ENCODE measurements at places on chromosomes 11 and 22.

DNA sequence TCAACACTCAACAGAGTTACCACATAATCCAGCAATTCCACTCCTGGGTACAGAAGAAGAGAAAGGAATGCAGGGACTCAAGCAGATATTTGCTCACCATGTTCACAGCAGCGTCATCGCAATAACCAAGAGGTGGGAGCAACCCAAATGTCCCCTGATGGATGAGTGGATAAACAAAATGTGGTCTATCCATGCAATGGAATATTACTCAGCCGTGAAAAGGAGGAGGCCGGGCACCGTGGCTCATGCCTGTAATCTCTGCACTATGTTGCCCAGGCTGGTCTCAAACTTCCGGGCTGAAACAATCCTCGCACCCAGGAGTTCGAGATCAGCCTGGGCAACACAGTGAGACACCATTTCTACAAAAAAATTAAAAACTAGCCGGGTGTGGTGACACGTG is 131.7 kb downstream of the CTTN start:
- no peak for DNase-seq

DNA sequence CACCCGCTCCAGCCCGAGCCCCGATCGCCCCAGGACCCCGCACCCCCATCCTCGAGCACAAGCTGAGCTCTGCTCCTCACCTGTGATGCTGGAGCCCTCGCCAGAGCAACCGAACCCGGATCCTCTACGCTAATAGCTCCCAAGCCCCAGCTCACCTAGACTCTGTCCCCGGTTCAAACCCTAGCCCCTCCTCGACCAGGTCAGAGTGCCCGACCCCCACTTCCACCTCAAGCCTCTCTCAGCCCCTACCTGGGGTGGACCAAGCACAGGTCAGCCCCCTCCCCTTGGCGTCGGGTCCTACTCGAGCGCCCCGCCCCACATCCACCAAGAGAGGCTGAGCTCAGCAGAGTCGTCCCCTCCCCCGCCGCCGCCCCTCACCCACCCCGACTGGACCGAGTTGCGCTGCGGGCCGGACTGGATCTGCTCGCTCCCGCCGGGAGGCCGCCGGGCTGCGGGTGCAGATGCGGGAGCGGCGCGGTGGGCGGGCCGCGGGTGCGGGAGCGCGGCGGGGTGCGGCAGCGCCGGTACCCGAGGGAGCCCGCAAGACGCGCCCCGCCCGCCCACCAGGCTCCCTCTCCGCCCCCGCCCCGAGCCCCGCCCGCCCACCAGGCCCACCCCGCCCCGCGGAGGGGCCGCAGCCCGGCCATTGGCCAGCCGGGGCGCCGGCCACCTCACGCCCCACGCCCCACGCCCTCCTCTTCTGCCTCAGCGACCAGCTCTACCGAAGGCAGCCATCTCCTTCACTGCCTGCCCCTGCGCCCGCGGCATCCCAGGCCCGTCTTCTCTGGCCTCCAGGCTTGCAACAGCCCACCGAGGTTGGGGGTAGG is 577 bp upstream of the DKK3 start:
- peak; percentile 68 for DNase-seq

DNA sequence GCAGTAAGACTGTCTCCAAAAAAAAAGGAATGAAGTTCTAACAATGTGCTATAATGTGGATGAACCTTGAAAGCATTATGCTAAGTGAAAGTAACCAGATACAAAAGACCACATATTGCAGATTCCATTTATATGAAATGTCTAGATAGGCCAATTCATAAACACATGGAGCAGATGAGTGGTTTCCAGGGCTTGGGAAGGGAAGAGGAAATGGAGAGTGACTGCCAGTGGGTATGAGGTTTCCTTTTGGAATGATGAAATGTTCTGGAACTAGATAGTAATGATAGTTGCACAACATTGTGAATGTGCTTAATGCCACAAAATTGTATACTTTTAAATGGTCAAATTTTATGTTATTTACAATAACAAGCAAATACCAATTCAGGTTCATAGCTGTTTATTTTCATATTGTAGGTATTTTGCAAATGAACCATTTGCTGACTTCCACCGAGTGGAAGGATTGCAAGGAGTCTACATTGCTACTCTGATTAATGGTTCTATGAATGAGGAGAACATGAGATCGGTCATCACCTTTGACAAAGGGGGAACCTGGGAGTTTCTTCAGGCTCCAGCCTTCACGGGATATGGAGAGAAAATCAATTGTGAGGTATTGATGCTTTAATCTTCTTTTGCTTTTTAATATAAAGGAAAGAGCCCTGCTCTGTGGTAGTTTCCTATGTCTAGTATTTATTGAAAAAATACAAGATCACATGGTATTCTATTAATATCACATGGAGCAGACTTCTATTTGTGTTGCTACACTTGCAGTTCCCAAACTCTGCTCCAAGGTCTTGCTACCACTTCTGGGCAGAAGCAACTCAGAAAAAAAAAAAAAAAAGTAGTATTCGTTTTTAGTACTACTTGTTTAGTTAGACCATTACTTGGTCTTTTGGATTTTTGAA is 67.7 kb upstream of the SORL1-AS1 start:
- peak; percentile 84 for DNase-seq

DNA sequence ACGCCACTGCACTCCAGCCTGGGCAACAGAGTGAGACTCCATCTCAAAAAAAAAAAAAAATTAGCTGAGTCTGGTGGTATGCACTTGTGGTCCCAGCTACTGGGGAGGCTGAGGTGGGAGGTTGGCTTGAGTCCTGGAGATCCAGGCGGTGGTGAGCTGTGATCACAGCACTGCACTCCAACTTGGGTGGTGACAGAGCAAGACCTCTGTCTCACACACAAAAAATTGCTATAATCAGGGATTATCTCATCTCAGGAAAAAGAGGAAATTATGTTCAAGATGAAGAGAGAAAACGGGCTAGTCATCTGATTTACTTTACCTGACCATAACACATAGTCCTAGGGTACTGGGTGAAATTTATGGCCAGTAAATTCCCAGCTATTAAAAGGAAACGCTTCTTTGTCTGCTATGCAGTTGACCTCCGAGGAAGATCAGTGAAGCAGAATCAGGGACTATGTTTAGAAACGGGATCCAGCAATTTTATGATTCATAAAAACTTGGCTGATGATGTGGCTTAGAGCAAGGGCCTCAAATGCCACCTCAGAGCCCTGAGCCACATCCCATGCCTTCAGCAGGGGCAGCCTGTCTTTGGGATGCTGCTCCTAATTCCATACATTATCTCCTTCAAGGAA is 386.2 kb downstream of the NTM start:
- peak; percentile 74 for DNase-seq

- DNase-seq = no peak
Measured at GRCh38 chr22:28906312-28906711, 22.9 kb downstream of the ZNRF3 start.

- no peak for DNase-seq
Measured at GRCh38 chr22:40289991-40290459, 56.3 kb upstream of the ADSL start.

DNA sequence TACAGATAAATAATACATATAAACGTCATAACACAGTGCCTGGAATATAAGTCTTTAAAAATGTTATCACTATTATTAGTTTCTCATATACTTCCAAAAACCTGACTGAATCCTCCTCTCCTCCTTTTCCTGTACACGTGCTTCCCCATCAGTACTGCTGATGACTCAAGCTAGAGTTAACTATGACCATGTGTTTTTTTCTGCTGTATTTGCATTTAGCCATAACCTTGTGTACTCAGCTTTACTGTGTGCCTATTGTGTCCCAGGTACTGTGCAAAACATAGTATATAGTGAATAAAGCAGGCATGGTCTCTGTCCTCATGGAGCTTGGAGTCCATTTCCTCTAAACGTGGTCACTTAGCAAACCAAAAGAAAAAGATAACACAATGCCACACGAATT is 56.5 kb upstream of the ARHGAP32 start:
- peak; percentile 61 for DNase-seq

DNA sequence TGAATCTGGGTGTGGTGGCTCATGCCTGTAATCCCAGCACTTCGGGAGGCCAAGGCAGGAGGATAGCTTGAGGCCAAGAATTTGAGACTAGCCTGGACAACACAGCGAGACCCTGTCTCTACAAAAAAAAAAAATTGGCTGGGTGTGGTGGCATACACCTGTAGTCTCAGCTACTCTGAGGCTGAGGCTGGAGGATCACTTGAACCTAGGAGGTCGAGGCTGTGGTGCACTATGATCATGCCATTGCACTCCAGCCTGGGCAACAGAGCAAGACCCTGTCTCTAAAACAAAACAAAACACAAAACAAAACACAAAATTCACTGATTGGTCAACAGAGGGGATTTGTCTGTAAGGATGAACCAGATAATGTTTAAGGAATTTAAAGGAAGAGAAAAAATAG is 113.7 kb downstream of the STIM1 start:
- no peak for DNase-seq

- DNase-seq = no peak
Measured at GRCh38 chr11:13376838-13377237, 86.2 kb downstream of the BTBD10 start.

DNA sequence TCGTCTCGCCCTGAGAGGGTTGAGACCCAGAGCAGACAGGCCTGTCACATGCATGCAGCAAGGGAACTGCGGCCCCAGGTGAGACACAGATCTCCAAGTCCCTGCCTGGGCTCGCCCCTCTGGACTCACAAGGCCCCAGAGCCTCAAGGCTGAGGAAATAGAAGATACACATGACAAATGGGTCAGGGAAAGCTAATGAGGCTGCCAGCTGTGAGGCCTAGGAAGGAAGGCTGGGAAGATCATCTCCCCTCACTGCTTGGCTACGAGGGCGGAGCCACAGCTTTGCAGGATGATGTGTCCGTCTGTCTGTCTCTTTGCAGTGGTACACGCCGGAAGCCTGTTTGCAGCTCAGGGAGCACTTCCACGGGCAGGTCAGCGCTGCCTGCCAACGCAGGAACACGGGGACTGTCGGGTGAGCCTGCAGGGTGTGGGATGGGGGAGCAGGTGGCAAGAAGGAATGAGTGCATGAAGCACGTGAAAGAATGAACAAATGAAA is 4.5 kb downstream of the RAB36 start:
- DNase-seq = no peak

DNA sequence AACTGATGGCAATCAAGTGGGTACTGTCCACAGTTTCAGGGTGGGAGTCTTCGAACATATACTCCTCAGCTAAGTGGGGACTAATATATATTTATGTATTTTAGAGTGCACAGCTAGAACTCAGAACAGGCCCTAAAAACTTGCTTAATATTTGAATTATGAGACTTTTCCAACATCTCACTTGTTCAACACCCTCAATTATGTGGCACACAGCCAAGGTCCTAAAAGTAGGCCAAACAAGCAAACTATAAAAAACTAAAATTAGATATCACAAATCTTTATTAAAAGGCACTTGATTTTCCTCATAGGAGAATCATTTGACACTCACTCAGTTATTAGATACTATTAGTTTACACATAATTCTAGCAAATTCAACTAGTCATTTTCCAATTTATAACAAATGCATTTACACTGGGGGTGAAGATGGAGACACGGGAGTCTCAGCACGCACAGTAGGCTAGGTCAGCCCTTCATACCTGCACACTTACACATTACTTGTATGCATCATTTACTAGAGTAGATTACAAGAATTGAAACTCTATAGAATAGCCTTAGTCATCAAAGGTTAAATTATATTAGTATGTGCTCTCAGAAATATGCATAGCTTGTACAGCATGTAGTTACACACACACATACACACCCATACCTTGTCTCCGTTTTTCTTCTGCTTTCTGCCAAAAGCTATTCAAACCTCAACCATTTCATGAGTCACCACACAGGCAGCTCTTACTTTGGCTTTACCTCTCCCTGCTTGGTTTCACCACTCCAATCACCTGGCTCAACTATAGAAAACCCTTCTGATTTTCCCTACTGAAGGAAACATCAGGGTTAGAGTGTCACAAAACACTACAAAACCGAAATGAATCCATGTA is 171.5 kb downstream of the SBF2 start:
- peak; percentile 38 for DNase-seq

- DNase-seq = no peak
Measured at GRCh38 chr11:71505781-71506180, 21.3 kb upstream of the KRTAP5-7 start.

- DNase-seq = peak; percentile 75
Measured at GRCh38 chr11:111344032-111344431, 35.0 kb downstream of the POU2AF1 start.

- peak; percentile 53 for DNase-seq
Measured at GRCh38 chr11:2778630-2779498, 79.1 kb upstream of the KCNQ1OT1 start.

DNA sequence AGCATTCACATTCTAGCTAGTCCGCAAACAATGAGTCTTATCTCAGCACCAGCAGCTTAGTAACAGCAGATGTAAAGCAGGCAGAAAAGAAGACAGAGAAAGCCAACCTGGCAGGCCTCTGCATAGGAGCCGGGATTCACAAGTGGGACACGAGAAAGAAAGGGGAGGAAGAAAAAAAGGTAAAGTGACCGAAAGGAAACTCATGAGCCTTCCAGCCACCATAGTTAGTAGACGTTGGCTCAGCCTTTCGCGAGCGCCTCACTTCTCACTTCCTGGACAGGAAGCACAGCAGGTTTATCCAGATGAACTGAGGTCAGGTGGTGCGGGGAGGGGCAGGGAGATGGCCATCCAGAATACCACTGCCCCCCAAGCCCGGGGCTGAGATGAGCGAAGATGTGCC is 19.7 kb upstream of the KAT5 start:
- no peak for DNase-seq

DNA sequence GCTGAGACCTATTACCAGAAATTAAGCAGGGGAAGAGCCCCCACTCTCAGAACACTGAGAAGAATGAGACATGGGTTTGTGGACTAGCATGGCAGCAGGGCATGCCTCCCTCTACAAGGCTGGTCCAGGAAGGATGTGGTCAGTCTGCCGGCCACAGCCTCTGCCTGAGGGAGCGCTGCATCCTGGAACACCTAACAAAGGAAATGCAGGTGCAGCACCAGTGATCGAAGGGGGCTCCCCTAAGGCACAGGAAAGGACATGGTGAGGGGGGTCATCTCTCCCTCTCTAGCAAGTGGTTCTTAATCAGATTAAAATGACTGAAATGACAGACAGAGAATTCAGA is 40.6 kb upstream of the ARL14EP start:
- DNase-seq = no peak

DNA sequence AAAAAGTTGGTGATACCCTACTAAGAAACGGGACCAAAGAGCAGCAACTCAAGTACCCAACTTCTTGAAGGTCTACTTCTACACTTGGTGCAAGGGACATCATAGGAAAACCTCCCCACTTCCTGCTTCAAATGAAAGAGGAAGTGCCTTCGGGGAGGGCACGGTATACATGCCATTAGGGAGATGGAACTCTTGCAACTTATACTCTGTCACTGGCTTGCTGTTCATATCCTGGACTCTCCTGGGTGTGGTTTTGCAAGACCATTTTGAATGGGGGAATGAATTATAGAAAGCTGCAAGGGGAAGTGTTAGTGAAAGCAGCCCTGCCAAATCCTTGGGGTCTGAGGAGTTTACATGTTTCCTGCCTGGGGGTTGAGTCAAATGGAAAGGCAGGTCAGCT is 41.9 kb downstream of the CSNK2A3 start:
- no peak for DNase-seq

DNA sequence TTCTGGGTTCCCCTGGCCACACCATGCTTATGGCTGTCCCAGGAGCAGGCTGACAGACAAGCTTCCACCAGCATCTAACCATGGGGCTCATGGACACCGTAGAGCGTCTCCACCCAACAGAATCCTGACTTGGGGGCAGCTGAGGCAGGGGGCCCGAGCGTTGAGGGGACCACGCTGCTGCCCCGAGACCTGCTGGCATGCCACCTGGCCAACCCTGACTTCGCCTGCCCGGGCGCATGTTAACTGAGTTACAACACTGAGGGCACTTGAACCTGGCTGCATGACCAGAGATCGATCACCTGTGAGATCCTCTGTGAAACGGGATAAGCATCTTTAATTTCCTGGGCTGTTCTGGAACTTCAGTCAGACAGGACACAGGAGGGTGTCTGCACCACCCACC is 13.7 kb downstream of the PPM1F start:
- no peak for DNase-seq

- peak; percentile 15 for DNase-seq
Measured at GRCh38 chr11:58060939-58061672, 30.4 kb downstream of the OR6Q1 start.

Measured in fibroblast of skin of scalp (primary cell).